H54 (cell line): ENCODE measurements at places on chromosomes 12 and 14.

- no peak for DNase-seq
These were observed 206.2 kb upstream of the RGS6 start for GRCh38 chr14:71725922-71726579.

DNA sequence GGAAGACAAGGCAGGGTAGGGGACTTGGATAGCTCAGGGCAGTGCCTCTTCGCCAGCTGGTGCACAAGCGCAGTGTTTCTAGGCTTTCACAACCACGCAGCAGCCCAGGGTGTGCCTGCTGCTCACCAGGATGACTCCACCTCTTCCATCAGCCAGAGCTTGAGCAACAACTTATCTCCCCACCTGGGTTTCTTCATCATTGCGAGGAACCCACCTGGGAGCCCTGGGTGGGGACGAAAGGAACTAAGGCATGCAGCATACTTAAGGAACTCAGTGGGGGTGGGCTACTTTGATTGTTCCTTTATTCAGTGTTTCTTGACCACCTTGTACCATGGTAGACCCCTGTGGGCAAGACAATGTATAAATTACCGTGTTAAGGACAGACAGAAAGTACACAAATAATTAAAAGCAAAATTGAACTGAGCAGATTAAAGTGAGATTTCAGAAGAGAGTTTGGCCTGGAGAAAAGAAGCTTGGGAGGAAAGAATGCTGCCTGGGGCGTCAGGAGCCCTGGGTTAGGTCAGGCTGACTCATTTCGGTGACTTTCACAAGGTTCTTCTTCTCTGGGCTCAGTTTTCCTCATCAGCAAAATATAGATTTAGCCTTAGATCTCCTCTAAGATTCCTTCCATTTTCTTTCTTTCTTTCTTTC lies 22.9 kb downstream of the KRT18 start:
- DNase-seq, result peak; percentile 72

DNA sequence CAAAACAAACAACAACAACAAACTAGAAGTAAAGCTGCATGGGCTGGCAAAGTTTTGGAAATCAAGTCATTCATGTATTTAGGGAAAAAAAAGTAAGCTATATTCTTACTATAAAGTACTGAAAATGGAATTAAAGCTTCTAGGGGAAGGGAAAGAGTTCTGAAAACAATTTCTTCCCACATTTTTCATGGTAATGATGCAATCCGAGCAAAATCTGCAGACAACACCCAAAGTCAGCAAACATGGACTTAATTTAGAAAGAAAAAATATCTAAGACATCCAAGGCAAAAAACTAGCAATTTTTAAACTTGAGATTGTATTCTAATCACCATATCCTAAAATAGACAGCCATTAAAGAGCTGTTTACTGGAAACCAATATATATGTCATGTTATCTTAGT lies 86.3 kb downstream of the LRP6 start:
- no peak for DNase-seq

DNA sequence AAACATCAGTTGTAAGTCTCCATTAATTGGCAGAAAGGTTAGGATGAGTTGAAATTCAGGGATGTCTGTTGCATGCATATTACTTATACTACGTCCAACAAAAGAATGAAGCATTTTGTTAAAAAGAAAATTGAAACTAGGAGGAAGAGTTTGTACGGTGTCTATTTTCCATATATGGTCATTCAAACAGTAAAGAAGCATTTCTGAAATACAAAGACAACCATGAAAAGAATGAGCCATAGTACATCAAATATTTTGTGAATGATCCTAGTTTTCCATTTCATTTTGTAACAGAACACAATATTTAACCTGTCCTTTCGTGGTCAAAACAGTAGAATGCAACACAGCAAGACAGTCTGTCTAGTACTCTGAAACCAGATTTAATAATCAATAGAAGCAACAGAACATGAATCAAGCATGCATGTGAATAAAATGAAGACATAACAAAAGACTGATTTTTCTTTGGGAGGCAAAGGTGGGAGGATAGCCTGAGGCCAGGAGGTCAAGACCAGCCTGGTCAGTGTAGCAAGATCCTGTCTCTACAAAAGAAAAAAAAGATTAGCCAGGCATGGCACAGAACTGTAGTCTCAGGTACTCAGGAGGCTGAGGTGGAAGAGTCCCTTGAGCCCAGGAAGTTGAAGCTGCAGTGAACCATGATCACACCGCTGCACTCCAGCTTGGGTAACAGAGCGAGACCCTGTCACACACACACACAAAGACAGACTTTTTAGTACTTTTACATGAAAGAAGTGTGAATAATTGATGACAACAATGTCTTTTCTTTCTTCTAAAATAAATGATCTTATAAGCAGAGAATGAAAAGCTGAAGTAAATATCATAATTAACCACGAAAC lies 156.0 kb downstream of the LRIG3 start:
- no peak for DNase-seq

- DNase-seq, result no peak
These were observed 2.9 kb downstream of the GLT1D1 start for GRCh38 chr12:128856035-128856790.

GRCh38 chr14:103710771-103711377 lies 4.4 kb downstream of the XRCC3 start:
- no peak for DNase-seq

- no peak for DNase-seq
These were observed 271.6 kb downstream of the NPAS3 start for GRCh38 chr14:33210311-33210710.

GRCh38 chr14:89420502-89420901 lies 3.5 kb upstream of the FOXN3 start:
- no peak for DNase-seq

DNA sequence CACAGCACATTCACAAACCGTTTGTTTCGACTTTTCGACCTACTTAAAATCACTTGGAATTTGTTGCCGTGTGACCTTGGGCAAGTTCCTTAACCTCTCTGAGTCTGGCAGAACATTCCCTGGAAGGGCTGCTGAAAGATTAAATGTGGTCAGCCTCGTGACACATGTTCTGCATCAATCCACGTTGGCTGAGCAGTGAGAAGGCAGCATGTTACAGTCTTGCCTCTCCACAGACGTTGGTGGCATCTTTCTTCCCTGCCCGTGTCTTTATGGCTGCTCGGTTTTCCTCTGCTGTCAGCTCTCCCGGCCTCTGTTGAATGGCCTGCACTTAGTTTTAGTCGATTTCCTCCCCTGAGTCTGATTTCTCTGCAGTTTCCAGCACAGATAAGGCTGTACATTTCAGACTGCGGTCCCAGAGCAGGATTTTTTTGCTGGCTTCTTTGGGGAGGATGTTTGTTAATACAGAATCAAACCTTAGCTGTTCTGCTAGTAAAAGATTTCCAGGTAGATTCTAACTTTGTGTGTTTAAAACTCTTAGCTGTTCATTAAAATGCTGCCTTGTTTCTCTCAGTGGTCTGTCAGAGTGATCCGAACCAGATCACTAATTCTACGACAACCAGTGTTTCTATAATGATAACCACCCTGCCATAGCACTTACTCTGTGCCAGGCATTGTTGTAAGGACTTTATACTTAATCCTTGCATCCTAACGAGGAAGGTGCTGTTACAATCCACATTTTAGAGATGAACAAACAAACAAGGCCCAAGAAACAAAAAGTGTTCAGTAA lies 217.1 kb downstream of the CHST11 start:
- no peak for DNase-seq

- DNase-seq, result no peak
These were observed 4.5 kb downstream of the TMED8 start for GRCh38 chr14:77372304-77372841.

- DNase-seq, result peak; percentile 12
These were observed 903 bp downstream of the PARPBP start for GRCh38 chr12:102120886-102121285.

DNA sequence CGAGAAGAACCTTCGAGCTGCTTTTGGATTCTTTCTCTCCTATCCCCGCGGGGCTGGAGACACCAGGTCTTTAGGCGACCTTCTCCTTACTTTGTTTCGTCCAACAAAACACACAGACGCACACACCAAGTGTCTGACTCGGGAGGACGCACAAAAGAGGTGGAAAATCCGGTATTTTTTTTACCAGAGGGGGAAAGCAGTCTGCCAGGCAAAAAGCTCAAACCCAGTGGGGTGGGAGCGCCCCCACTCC lies 2.1 kb downstream of the SIX4 start:
- no peak for DNase-seq

DNA sequence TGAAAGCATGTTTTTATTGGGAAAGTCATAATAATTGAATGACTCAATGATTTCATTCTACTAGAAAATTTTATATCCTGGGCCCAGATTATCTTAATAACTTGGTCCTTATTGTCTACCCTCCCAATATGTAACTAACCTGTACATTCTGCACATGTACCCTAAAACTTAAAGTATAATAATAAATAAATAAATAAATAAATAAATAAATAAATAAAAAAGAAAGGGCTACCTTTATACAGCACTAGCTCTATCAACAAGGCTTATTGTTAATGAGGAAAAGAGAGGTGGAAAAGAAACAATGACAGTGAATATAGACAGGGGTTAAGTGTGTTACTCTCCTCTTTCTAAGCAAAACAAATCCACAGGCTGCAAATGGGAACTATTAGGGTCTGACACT lies 83.6 kb downstream of the GRIN2B start:
- DNase-seq, result no peak

DNA sequence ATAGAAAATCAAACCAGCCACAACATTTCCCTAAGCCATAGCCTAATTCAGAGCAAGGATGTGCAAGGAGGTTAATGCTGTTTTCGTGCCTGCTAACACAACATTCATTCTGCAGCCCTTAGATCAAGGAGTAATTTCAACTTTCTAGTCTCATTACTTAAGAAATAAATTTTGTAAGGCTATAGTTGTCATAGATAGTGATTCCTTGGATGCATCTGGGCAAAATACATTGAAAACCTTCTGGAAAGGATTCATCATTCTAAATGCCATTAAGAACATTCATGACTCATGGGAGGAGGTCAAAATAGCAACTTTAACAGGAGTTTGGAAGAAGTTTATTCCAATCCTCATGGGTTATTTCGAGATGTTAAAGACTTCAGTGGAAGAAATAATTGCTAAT lies 283.2 kb downstream of the RPAP3 start:
- no peak for DNase-seq

DNA sequence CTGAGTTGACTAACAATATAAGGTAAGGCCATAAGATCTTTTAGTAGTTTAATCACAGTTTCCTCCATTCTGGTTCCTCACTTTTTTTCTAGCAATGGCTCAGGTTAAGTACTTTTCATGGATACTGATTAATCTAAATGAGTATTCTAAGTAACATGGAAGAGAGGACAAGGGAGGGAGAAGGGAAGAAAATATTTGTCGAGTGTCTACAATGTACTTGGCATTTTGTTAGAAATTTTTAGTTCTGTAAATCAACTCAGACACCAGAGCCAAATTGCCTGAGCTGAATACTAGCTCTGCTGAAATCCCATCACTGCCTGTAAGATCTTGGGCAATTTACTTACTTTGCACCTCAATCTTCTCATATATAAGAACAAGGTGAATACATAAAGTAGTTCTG lies 20.2 kb downstream of the RERG start:
- no peak for DNase-seq

GRCh38 chr12:81811061-81811777 lies 52.1 kb upstream of the PPFIA2 start:
- DNase-seq, result no peak

DNA sequence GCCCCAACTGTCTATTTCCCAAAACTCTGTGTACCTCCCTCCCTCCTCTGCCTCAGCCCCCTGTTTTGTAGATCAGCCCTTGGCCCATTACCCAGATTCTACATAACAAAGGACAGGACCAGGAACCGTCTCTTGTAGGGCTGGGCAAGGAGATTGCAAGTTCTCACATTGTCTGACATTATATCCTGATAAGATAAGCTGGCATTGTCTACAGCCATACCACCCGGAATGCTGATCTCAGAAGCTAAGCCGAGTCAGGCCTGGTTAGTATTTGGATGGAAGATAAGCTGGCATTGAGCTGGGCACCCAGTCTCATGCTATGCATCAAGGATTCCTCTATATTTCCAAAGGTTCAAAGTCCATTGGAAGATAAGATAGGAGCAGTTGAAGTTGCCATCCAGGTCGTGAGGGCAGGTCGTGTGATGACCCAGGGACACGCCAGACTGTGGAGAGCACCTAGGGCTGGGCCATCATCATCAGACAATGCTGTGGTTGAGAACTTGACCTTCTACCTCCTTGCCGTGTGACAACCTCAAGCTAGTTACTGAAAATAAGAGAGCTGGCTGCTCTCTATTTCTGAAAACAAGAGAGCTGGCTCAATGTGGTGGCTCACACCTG lies 29.5 kb downstream of the PHETA1 start:
- DNase-seq, result no peak

GRCh38 chr14:102187568-102188001 lies 47.9 kb downstream of the WDR20 start:
- DNase-seq, result no peak

GRCh38 chr14:81120501-81120900 lies 100.3 kb downstream of the GTF2A1 start:
- DNase-seq, result no peak

- DNase-seq, result no peak
These were observed 168.1 kb upstream of the DAAM1 start for GRCh38 chr14:59020382-59020781.

GRCh38 chr12:96106137-96106536 lies 70.8 kb upstream of the LTA4H start:
- DNase-seq, result no peak

DNA sequence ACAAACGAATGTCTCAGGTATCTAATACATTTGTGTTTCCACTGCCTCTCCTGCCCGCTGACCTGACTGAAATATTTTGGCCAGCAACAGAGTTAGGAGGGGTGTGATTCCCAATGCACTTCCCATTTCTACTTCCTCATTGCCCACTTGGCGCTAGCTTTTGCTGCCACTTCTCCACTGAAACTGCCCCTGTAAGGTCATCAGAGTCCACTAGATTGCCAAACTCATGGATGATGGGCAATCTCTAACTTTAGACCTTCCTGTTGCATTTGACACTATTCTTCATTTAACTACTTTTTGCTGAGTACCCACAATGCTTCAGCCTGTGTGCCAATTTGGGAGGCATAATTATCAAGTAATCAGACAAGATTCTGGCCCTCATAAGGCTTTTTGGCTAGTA lies 40.8 kb downstream of the GPR65 start:
- no peak for DNase-seq

- no peak for DNase-seq
These were observed 18.9 kb upstream of the KLRG1 start for GRCh38 chr12:8970432-8970831.

- DNase-seq, result no peak
These were observed 35.7 kb downstream of the SLC38A4 start for GRCh38 chr12:46790066-46790465.
